ENCODE measurements at places on chromosomes 1 and 21. TPM values are rescaled to one million over a fixed set of nuclear protein-coding genes. Genes with fewer than 3 reads are reported as not detected.

The ZNF683 gene
- not detected for total RNA-seq

The GBP4 gene
- total RNA-seq = 9.6 TPM

The YARS1 gene
- total RNA-seq = 32.3 TPM

The LEMD1 gene
- total RNA-seq = 0.88 TPM

The NR1I3 gene
- 0.23 TPM for total RNA-seq

The KDF1 gene
- total RNA-seq = 8.9 TPM

The NSUN4 gene
- total RNA-seq = 26.6 TPM

The TRIM67 gene
- 0.47 TPM for total RNA-seq

The TMEM200B gene
- total RNA-seq = 16.1 TPM

The FCRL1 gene
- total RNA-seq = 2.2 TPM

Measured in metanephros (tissue), 2 donors.